ENCODE measurements at places on chromosomes 7 and 10.

- no peak overlapping the region for H3K4me3 ChIP-seq
- H3K27me3 ChIP-seq = no peaks in the 10 kb centered on the region
- H3K27ac ChIP-seq = no peak overlapping the region
- no peaks in the 10 kb centered on the region for H3K36me3 ChIP-seq
- DNase-seq = no peak
Measured at GRCh38 chr7:144019457-144019856, 19.3 kb downstream of the OR6B1 start.

GRCh38 chr10:52682766-52683165 lies 89.8 kb downstream of the MBL2 start:
- no peak for DNase-seq
- H3K27ac ChIP-seq = no peak overlapping the region
- H3K4me1 ChIP-seq = no peaks in the 10 kb centered on the region
- H3K27me3 ChIP-seq = no peaks in the 10 kb centered on the region

DNA sequence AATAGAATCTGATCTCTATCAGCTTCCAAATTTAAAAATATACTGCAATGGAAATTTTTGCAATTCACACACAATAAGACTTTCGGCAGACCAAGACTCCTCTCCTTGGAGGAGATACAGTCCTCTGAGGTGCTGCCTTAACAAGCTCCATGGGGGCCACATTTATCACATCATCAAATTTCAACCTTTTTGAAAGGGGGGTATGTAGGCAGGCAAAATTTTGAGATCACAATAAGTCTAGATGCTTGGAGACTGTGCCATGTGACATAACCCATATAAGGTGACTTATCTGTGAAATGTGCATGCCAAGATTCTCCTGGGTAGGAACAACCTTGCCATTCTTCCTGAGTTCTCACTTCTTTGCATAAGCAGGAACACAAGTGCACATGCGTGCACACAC lies at the start of gene OR2A12:
Gene OR2A12, plus strand, starts transcription at position 301 of the 400 bp plus-strand sequence. CDS start 8,830 bp downstream, outside the sequence.
- no peak within 1 kb of the TSS for H3K4me3 ChIP-seq
- no peak within 1 kb of the TSS for H3K27ac ChIP-seq
- H3K36me3 ChIP-seq = no peaks in the 10 kb centered on the region
- no peaks in the 10 kb centered on the region for H3K4me1 ChIP-seq

GRCh38 chr7:69412331-69413146 lies 185.7 kb upstream of the AUTS2 start:
- H3K4me1 ChIP-seq = no peaks in the 10 kb centered on the region
- no peaks in the 10 kb centered on the region for H3K36me3 ChIP-seq
- H3K27ac ChIP-seq = no peak overlapping the region
- H3K4me3 ChIP-seq = no peak overlapping the region
- DNase-seq = peak; percentile 38

- no peak overlapping the region for H3K27ac ChIP-seq
- H3K27me3 ChIP-seq = no peaks in the 10 kb centered on the region
- H3K4me3 ChIP-seq = no peak overlapping the region
- H3K4me1 ChIP-seq = no peaks in the 10 kb centered on the region
- no peak for DNase-seq
Measured at GRCh38 chr10:25786161-25786560, 147.9 kb upstream of the MYO3A start.

- no peak for DNase-seq
- H3K27ac ChIP-seq = peak overlapping the region; percentile 65
- peak overlapping the region; percentile 37 for H3K4me3 ChIP-seq
- no peaks in the 10 kb centered on the region for H3K4me1 ChIP-seq
- H3K27me3 ChIP-seq = no peaks in the 10 kb centered on the region
Measured at GRCh38 chr7:150631084-150631826, 930 bp downstream of the GIMAP6 start.
